ENCODE measurements at places on chromosomes 13 and 19.

DNA sequence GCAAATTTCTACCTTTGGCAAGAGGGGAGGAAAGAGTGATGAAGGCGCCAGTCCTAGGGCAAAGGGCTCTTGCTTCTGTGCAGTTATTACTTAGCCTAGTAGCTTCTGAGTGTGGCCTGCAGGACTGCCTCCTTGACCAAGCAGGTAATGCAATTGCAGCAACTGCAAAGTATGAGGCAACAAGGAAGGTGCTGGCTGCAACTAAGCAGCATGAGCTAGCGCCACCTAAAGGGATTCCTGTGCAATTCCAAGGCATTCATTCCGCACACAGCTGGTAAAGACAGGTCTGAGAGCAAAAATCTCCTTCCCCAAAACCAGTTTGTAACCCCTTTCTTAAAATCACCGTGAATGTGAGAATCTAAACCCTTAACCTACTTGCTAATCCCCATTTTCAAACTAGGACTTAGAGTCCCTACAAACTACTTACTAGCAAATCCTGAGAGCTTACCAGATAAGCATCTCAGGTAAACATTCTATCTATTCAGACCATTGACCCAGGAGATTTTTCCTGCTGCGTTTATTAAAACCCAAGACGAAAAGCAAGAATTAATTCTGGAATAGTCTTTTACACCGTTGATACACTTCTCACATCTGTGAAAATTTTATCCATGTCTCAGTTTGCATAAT lies 62.9 kb downstream of the DCT start:
- DNase-seq, result no peak

- DNase-seq, result no peak
These were observed 164.8 kb upstream of the KL start for GRCh38 chr13:32851083-32852069.

DNA sequence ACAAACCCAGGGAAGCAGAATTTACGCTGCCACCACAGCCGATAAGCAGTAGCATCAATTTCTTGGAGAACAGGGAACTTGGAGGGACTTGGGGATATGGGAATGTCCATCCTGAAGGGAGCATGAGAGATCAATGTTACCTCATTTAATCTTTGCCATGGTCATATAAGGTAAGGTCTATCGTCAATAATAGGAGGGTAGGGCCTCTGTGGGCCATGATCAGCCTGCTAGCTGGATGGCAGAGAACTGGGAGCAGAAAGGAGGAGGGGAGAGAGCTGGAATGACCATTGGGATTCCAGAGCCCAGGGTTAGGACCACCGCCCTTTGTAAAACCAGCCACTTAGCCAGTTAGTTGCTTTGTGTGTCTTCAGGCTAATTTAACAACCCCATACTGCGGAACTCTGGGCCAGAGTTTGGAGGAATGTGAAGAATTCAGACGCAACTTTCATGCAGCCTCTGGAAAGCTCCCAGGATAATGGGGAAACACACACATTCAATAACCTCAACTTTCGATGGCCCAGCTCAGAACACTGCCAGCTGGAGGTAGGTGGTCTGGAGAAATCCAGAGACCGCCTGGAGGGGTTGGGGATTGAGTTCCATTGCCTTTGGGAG lies 40.3 kb downstream of the ZNF557 start:
- no peak for DNase-seq

DNA sequence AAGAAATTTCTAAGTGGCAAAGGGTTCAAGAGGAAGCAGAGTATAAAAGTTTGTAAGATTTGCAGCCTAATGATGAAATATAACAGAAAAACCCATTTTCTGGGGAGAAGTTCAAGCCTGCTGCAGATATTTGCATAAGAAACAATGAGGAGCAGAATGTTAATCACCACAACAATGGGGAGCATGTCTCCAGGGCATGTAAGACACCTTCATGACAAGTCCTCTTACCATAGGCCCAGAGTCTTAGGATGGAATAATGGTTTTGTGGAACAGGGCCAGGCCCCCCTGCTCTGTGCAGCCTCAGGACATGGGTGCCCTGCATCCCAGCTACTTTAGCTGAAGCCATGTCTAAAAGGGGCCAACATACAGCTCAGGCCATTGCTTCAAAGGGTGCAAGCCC lies 809.0 kb upstream of the SLITRK5 start:
- no peak for DNase-seq

- no peak for DNase-seq
These were observed 1412.5 kb upstream of the PRR20A start for GRCh38 chr13:55728247-55728646.

DNA sequence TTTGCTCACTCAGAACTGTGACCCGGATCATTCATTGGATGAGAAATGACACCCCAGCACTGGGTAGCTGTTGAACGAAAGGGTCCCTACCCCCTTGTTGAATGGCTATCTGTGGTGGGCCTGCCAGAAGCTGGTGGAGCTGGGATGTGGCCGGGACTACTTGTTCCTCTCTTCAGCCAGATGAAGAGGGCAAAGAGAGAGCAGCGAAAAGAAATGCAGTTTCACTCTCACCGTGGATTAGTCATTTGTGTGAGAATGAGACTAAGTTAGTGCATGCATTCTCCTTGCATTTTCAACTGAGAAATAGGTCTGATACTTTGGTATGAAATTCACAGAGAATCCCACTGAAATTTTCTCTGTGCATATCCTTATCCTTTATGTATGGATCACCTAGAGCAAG lies 553.1 kb downstream of the IRS2 start:
- no peak for DNase-seq

GRCh38 chr13:76024151-76024550 lies 388.0 kb downstream of the LMO7 start:
- no peak for DNase-seq

- DNase-seq, result no peak
These were observed 3.9 kb upstream of the PLPP2 start for GRCh38 chr19:294946-295686.

DNA sequence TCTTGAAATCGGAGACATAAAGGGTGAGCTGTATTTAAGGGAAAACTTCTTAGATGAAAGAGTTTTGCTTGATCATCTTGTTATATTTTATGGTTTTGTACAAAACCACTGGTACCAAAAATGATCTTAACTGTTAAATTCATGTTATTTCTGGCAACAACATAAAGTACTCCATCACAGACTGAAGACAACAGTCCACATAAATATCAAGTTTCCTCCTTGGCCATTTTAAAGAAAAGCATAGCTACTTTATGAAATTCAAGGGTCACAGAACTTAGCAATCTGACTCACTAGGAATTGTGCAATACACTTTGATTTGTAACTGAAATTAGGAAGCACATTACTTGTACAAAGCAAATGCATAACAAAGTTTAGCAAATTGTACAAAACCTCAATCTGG lies 66.3 kb downstream of the TBC1D4 start:
- no peak for DNase-seq

GRCh38 chr19:5170329-5170745 lies 170.3 kb downstream of the PTPRS start:
- DNase-seq, result peak; percentile 32

GRCh38 chr19:51020988-51021651 lies 1.6 kb upstream of the KLK10 start:
- DNase-seq, result no peak

- DNase-seq, result no peak
These were observed 4.5 kb upstream of the ZNF175 start for GRCh38 chr19:51566489-51567100.

DNA sequence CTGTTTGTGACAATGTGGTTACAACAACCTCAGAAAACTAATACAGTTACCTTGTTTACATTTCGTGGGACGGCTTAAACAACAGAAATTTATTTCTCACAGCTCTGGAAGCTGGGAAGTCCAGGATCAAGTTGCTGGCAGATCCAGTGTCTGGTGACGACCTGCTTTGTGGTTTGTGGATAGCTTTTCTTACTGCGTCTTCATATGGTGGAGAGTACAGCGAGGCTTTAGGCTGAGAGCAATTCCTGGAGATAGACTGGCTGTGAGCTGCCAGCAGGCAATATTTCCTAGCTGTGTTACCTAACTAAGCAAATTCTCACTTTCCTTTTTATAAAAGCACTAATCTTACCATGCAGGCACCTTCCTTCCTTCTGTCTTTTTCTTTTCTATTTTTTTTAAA lies 1203.5 kb upstream of the PRR20A start:
- no peak for DNase-seq

DNA sequence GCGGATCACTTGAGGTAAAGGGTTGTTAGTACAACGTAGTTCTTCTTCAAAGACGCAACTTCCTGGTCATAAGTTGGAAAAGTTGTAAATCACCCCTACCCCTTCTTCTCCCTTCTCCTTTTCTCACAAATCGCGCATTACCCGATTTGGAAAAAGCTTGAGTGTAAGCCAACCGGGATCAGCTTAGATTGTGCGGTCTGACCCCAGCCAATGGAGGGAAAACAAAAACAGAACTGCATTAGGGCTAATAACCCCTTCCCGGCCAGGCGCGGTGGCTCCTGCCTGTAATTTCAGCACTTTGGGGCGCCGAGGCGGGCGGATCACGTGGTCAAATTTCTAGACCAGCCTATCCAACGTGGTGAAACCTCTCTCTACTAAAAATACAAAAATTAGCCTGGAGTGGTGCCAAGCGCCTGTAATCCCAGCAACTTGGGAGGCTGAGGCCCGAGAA lies 806 bp downstream of the ZNF90 start:
- no peak for DNase-seq

DNA sequence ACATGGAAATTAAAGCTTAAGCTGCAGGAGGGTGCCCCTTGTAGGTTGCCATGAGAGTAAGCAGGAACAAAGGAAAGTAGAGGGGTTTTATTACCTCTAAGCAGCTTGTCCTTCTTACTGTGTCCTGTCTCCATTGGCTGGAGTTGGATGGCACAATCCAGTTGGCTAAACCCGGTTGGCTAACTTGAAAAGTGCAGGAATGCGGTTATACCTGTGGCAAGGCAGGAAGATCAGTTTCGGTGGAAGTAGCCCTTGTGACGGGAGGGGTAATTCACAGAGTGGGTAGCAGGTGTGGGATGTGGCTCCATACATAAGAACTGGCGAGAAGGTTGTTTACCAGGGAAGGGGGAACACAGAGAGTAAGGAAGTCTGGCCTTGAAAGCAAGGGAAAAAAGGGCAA lies 3.2 kb downstream of the ZNF726 start:
- DNase-seq, result no peak

DNA sequence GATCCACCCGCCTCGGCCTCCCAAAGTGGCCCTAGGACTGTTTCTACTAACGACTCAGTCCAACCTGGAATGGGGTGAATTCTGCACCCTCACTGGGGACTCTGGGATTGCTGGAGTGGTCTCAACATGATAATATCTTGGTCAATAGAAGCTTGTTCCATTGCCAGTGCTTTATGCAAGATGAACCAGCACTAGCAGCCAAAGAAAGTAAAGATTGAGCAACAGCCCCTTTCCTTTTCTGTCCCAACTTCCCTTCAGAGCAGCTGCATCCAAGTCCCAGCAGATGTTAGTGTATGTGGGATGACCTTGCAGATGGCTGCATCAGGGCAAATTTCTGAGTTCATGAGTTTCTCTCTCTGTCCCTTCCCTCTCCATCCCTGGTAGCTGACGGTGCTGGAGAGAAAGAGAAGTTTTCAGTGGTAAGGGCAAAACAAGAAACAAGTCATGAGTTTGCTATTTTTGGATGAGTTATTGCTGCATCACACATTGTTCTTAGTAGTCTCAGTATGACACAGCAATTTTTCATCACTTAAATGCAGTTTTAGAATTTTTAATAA lies 183.6 kb upstream of the EDNRB start:
- no peak for DNase-seq

DNA sequence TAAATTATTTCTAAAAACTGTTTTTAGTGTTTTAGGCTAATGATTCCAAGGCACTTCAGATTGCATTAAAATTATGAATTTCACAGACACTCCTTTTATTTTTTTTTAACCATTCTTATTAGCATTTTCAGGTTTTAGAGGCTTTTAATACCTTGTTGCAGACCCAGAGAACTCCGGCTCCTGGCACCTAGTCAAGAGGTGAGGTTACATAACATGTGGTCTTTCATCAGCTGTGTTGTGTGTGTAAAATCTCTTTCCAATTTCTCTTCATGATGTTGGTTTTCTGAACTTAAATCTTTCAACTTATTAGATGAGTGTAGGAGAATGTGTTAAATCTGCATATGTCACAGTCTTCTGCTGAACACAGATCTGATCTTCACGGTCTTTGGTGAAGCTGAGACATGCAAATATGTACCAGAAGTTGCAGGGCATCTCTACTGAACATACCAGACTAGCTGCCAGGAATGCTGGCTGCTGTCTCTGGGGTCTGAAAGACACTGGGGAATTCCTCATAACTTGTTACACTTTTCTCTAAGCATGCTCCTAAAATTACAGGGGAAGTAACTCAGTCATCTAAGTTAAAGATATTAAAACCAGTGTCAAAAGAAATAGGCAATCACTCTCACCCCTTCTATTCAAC lies 1165.3 kb downstream of the EFNB2 start:
- DNase-seq, result no peak

DNA sequence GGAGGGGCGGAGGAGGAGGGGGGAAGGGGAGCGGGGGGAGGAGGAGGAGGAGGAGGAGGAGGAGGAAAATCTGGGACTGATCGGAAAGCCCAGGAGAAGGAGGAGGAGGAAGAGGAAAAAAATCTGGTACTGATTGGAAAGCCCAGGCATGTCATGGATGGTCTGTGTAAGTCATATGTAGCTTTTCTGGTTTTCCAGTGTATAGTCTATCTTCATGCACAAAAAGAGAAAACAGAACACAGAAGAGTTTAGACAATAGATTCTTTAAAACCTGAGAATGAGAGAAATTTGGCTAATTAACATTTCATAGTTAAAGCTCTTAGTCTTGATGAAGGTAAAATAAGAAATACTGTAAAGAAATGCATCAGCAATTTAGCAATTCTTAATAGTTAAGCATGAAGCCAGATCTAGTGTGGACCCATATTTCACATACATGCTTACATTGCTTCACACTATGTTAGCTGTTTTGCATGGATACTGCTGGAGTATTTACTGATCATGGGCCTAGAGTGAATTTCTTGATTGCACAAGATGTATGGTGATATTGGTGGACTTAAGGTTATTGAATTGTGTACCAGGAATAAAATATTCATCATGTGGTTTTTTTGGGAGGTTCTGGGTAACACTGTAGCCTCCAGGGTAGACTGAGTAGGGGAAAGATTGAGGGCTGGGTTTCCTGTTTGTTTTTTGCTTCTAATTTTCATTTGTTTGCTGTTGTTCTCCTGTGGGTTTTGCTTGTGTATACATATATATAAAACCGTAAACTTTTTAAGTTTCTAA lies 41.4 kb downstream of the SUCLA2 start:
- no peak for DNase-seq

DNA sequence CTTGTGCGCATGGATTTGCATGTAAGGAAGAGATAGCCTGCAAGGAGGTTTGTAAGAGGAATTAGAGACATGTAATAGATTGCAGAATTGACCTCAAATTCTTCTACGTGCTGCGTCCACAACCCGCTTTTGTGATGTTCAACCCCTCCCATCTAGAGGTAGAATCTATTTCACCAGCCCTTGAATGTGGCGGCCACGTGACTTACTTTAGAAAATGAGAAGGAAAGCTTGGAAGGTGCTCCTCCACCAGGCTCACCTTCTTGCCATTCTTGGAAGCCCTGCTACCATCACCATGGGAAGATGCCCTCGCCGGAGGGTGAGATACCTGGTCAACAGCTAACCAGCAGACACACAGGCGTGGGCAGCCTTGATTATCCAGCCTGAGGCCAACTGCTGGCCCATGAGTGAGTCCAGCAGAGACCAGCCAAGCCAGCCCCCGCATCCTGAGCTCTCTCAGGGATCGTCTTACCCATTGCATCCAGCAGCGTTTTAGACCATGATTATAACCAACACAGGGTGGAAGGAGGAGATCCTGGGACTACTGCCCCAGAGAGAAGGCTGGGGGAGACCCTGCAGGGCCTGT lies 7.6 kb upstream of the PEPD start:
- DNase-seq, result no peak

All from T-helper 17 cell (primary cell).